ENCODE measurements at places on chromosomes 4 and X.

DNA sequence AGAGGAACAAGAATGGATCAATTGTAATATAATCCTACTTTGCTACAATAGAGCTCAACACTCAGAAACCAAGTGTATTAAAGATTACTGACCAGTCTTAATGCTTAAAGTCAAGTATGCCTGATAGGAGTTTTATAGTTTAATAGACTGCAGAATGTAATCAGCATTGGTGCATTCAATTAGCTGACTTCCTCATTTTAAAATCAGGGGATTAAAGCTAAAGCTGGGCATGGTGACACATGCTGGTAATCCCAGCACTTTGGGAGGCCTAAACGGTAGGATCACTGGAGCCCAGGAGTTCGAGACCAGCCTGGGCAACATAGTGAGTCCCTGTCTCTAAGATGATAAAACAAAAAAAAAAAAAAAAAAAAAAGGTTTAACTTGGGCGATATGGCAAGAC, 10.8 kb downstream of the HNRNPDL start:
- DNase-seq = no peak

GRCh38 chr4:77045490-77045889, 30.3 kb downstream of the CCNI start:
- DNase-seq = no peak

DNA sequence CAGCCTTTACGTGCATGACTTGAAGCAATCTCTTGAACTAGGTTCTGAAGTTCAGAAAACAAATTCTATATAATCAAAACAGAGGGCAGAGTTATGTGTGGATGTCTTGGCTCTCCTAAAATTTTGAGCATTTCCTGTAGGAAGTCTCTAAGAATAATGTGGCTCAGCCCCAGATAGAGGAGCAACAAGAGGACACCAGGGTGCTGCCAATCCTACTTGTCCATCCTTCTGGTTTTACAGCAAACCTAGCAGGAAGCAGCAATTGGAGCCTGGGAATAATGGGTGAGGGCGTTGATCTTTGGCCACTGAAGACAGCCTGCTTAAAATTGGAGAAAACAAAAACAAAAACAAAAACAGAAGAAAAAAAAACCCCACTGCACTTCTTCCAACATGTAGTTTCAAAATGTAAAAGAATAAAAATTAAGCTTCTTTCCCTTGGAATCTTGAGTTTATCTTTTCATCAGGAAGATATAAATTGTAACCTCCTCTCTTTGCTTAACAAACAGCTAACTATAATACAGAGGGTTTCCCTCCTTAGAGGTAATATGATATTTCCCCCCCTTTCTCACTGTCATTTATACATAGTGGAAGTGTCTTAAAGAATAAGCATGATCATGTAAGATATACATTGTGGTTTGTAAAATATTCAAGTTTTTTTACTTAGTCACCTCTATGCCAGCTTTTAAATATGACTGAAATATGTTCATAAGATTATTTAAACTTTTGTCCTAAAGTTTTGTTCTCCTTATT, 130.6 kb downstream of the FBXO8 start:
- no peak for DNase-seq

DNA sequence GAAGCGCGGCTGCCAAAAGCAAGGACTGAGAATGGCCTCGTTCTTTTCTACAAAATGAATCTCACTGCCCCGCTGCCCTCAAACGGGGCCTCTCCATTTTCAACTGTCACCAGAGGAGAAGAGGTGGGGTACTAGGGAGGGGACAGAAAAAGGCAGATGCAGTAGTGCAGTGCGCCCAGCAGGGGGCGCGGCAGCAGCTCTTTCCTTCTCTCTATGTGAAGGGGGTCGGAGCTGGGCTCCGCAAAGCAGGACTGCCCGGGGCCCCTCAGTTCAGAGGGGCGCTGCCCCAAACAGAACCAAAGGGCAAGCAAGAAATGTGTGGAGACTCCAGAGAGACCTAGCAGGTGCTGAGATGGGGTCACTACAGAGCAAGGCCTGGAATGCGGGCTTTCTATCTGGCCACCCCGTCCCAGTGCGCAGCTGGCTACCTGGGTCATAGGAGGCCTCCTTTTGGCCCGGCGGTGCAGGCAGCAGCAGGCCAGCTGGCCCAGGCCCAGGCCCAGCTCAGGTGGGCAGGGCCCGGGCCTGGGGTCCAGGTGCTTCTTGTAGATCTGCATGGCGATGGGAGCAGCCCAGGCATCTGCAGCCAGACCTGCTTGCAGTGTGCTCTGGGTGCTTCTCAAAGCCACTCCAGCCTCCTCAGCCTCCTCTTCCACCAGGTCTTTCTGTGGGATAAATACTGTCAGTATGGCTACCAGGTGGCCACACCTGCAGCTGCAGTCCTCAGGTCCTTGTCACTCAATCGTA, 5.9 kb downstream of the IRAK1 start:
- no peak for DNase-seq

- DNase-seq = no peak
Measured at GRCh38 chr4:41349021-41349420, 92.3 kb downstream of the UCHL1 start.

DNA sequence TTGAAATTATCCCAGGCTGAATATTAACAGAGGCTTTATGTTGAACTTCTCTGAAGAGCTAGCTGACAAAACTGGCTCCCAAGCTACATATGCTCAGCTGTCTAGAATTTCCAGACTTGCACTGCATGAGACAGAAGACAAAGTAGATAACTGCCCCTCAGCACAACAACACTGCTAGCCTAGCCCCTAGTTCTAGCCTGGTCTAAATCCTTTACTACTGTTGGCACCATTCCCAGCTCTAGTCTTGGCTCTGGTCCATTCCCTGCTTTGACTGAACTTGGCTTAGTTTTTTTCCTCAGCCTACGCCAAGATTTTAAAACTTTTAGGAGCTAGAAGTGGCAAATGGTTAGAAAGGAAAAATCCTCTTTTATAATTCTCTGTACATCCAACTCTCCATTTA, 7.6 kb upstream of the OPHN1 start:
- no peak for DNase-seq

DNA sequence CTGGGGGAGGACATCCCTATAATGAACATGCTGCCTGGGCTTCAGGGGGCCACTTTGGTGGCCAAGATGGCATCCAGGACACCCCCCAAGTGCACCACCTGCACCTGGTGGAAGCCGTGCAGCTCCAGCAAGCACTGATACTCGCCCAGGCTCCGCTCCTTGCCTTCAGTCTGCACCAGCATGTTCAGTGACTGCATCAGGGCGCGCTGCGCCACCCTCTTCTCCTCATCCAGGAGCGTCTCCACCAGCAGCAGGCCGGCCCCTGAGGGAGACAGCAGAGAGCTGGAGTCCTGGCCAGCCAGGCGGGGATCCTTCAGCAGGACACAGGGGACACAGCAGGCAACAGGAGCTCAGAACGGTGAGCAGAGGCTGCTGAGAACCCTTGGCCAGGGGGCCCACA, 11.3 kb upstream of the SLC25A6 start:
- DNase-seq = no peak

DNA sequence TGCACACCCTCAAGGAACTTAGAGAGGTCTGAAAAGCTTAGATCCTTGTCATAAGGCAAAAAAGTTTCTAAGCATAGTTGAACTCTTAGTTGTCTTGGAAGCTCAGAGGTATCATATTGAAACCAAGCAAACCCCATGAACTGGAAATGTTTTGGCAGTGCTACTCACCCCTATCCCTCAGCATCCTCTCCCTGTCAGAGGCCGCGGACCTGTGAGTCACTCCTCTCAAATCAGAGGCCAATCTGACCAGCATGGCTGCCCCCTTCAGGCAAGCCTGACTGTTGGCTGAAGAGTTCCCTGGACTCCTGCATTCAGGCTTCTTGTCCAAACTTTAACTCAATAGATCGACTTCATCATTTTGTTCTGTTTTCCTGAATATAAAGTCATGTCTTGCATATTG, 69.4 kb downstream of the KCNIP4 start:
- DNase-seq = no peak

DNA sequence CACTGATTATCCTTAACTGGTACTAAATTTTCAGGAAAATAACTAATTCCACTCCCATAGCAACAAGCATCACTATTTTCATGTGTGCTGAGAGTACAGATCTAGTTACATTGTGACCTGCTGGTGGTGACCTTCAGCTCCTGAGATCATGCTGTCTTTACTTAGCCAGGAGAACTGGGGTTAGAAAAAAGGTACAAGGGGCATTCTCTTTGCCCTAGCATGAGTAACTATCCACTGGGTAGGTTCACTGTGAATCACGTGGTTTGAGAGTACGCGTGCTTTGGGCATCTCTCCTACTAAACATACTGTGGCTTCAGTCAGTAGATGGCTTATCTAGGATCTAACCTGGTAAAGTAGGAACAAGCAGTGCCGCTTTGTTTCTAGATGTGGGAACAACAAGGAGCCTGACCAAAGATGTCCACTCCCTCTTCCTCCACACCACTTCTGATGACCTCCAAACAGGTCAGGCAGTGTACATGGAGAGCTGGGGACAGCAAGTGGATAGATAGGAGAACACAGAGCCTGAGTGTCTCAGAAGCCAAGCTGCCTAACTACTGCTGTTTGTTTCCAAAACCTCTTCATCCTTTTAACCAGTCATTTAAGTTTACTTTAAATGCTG, 90.2 kb downstream of the CBR4 start:
- no peak for DNase-seq

GRCh38 chrX:42477396-42477795, 300.6 kb downstream of the PPP1R2C start:
- DNase-seq = no peak

All from GM12864 (cell line).